ENCODE measurements at places on chromosomes 1 and 21.
A peak's percentile ranks its signal among the peaks of the same experiment; 100 is the strongest.

- DNase-seq: no peak
These were observed 40.0 kb downstream of the RCAN1 start for GRCh38 chr21:34574601-34575529.

DNA sequence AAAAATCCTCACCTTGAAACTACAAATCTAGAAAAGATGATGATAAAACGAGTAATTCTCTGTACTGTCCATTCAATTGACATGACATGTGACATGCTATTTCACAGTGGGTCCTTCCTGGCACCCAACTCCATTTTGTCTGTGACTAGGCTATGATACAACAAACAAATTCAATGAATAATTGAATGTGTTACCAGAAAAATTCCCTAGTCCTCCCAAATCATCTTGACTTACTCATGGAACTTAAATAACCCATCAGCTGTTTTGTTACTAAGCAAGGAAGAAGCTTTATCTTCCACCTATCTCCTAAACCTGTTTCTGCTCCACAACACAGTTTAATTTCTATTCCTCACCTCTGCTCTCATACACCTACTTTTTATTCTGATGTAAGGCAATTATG lies 30.4 kb downstream of the B3GALNT2 start:
- DNase-seq: peak; percentile 61

DNA sequence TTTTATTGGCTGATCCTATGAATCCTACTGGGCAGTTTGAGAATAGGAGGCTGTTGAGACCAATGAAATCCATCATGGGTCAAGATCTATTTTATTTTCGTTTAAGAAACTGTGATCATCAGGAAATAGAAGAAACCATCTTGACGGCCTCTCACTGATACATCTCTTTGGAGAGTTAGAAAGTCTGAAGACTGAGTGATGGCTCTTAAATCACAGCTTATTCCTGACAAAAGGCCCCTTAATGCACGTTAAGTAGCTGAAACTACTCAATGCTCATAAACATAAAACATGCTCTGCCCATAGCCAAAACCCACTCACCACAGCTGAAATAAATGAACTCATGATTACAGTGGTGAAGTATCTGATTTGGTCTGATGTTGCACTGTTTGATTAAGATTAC lies 784.5 kb upstream of the NEGR1 start:
- no peak for DNase-seq

DNA sequence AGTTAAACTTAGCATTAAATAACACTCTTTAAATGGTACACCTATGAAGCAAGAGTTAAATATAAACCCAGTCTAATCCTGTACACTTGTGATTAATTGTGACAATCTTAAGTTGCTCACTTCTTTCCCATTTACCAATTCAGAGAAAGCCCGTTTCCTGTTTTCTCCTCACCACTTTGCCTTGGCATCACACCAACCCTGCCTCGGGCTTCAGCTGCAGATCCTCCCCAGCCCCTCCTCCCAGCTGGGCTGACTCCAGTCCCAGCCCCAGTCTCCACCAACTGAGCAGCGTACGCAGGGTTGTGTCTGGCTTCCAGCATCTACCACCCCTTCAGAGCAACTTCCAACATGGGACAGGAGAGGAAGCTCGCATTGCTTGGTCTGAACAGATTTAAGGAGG lies 4.1 kb downstream of the PYCR2 start:
- DNase-seq: peak; percentile 85

- no peak for DNase-seq
These were observed 332.0 kb upstream of the PBX1 start for GRCh38 chr1:164226977-164227376.

GRCh38 chr1:42657981-42658876 lies at the start of gene PPIH:
Gene PPIH (plus strand): TSS chr1:42658423. CDS start chr1:42658447, 24 bp downstream.
- DNase-seq: peak; percentile 94

GRCh38 chr1:197394831-197395608 lies 127.0 kb downstream of the CRB1 start:
- DNase-seq: peak; percentile 21

GRCh38 chr1:90394247-90394646 lies 322.9 kb downstream of the BARHL2 start:
- no peak for DNase-seq

DNA sequence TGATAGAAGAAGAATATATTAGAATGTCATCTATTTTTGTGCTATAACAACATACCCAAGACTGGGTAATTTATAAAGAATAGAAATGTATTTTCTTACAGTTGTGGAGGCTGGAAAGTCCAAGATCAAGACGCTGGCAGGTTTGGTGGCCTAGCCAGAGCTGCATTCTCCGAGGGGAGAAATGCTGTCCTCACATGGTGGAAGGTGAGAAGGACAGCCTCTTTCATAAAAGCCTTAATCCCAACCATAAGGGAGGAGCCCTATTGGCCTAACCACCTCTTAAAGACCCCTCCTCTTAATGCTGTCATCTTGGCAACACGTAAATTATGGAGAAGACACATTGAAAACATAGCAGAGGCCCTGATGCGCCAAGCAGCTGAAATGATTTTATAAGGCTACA lies 60.1 kb upstream of the KAZN start:
- no peak for DNase-seq

GRCh38 chr1:232837087-232837486 lies 31.9 kb downstream of the MAP10 start:
- DNase-seq: peak; percentile 35
